NCI-H1930 (cell line): ENCODE measurements at places on chromosomes 2 and 18.

GRCh38 chr2:9753276-9753600, 90.0 kb upstream of the TAF1B start:
- no peak for DNase-seq

DNA sequence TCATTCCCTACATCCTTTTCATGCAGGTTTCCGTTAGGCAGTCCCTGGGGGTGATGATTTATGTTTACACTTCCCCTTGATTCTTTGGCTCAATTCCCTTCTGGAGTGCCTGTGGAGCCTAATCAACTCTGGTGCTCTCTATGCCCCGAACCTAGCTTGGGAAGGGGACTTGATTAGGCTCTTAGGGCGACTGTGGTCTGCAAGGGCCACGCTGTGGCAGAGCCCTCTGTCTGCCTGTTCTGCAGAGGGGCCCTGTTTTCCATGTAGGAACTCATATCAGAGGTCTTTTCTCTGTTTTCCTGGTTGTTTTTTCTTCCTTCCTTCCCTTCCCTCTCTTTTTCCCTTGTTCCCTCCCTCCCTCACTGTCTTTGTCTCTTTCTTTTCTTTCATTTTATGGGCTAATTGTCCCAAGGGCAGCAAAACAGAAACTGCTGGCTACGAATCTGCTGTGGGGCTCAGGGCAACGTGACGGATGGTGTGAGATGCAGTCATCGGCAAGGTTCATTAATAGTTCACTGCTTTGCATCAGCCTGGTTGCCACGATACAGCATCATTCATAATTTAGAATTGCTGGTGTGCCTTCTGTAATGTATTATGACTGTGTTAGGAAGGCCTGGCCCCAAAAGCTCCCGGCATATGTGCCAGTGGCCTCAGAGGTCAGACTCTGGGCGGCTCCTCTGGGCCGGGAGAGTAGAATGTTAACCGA, 134.5 kb downstream of the NAPG start:
- DNase-seq: no peak

GRCh38 chr18:63255435-63255834, 64.1 kb downstream of the BCL2 start:
- no peak for DNase-seq

DNA sequence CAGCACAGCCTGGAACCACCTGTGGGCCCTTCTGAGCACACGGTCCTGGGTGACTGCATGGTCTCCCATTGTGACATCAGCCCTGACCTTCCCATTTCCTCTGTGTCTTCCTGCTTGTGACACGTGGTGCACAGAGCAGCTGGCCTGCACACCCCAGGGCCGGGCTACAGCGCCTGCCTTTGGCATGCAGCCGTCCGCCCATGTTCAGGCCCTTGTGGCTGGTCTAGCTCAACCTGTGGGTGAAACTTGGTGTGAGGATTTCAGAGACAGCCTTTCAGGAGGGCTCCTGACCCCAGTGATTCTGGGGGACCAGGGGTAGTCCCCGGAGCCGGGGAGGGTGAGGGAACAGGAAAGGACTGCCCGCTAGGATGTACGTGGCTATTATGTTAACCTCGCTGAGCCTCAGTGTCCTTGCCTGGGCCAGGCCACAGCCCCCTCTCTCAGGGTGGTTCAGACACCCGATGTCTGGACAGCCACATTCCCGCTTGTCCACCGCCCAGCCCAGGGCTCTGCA, 284.8 kb upstream of the HS6ST1 start:
- DNase-seq: no peak
